ENCODE measurements at places on chromosomes 7 and 10. TPM values are rescaled to one million over a fixed set of nuclear protein-coding genes. Genes with fewer than 3 reads are reported as not detected.

Gene KLF14
- not detected for total RNA-seq

Gene TRIM50
- not detected for total RNA-seq

Gene PRPS1L1
- not detected for total RNA-seq

Gene ASZ1
- not detected for total RNA-seq

Gene ASB10
- total RNA-seq, result not detected

Gene INA
- 0.25 TPM for total RNA-seq

Gene CAV2
- not detected for total RNA-seq

Gene ATG9B
- total RNA-seq, result 9.6 TPM

Gene VIPR2
- 2.2 TPM for total RNA-seq

Gene PRRT4
- 0.18 TPM for total RNA-seq

Gene CAMK2B
- total RNA-seq, result 0.27 TPM

Gene ENTPD1
- 16.8 TPM for total RNA-seq

Gene WNT8B
- total RNA-seq, result 0.27 TPM

Gene AKR1C8
- 0.23 TPM for total RNA-seq

Gene LRRC18
- not detected for total RNA-seq

Gene ADCYAP1R1
- total RNA-seq, result not detected

Gene SPDYE8
- not detected for total RNA-seq

Gene RNF148
- not detected for total RNA-seq

Gene ACSM6
- not detected for total RNA-seq

Gene PON1
- not detected for total RNA-seq

Gene HTRA1
- not detected for total RNA-seq

Gene CAMK1D
- total RNA-seq, result 6.8 TPM

Gene FAM131B
- 0.48 TPM for total RNA-seq

Gene VSTM2A
- not detected for total RNA-seq

Gene BUB3
- total RNA-seq, result 216 TPM

Gene MLLT10
- 39.2 TPM for total RNA-seq

Gene TMEM176A
- not detected for total RNA-seq

Gene TAS2R4
- 1.1 TPM for total RNA-seq

Gene SUGCT
- not detected for total RNA-seq

Gene PTPRZ1
- total RNA-seq, result not detected

Gene UBTD1
- 0.77 TPM for total RNA-seq

Gene FRG2B
- total RNA-seq, result not detected

Gene MNX1
- total RNA-seq, result 0.14 TPM

Gene ELOVL3
- total RNA-seq, result not detected

Gene GNGT1
- total RNA-seq, result not detected

Gene SFRP5
- total RNA-seq, result not detected

Gene ZNF777
- total RNA-seq, result 13.8 TPM

Gene SPDYE16
- total RNA-seq, result 0.25 TPM

Gene CALHM3
- not detected for total RNA-seq

Gene KLLN
- total RNA-seq, result 0.86 TPM

Gene C10orf53
- total RNA-seq, result not detected

Gene C7orf57
- total RNA-seq, result 0.11 TPM

Gene TAS2R3
- 1.3 TPM for total RNA-seq
